ENCODE measurements at places on chromosomes 13 and 19. TPM values are rescaled to one million over a fixed set of nuclear protein-coding genes. Genes with fewer than 3 reads are reported as not detected.

DNA sequence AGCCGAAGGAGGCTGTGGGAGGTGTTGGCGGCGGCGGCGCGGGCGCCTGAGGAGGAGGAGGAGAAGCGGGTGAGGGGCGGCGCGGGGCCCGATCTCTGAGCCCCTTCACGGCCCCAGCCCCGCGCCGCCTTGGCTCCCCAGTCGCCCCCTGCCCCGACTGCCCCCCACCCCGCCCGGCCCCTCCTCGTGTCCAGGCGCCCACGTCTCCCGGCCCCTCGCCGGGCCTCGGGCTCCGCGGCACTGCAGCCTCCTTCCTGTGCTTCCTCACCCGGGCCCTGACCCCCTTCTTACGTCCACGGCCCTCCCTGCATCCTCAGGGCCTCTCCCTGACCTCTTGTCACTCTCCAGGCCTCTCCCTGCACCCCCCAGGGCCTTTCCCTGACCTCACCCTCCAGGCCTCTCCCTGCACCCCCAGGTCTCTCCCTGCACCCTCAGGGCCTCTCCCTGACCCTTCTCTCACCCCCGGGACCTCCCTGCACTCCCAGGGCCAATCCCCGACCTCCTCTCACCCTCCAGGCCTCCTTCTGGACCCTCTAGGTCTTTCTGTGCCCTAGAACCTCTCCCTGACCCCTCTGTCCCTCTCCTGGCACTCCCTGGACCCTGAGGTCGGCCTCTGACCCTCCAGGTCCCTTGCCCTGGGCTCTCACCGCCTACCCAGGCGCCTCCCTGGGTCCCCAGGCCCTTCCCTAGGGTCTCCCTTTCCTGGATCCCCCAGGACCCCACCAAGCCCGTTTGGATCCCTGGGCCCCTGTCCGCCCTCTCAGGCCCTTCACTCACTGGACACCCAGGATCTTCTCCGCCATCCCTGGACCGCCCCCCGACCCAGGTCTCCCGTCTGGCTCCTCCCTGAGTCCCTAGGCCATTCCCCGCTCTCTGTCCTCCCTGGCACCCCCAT is 460 bp downstream of the KMT5C start:
- H3K4me3 ChIP-seq, result peak overlapping the region; percentile 96
- H3K4me1 ChIP-seq, result peaks cover 12% of the 10 kb centered on the region
- H3K27me3 ChIP-seq, result peaks cover 3% of the 10 kb centered on the region
- peaks cover 4% of the 10 kb centered on the region for H3K36me3 ChIP-seq

Gene RPS5
- 1,040 TPM for total RNA-seq

DNA sequence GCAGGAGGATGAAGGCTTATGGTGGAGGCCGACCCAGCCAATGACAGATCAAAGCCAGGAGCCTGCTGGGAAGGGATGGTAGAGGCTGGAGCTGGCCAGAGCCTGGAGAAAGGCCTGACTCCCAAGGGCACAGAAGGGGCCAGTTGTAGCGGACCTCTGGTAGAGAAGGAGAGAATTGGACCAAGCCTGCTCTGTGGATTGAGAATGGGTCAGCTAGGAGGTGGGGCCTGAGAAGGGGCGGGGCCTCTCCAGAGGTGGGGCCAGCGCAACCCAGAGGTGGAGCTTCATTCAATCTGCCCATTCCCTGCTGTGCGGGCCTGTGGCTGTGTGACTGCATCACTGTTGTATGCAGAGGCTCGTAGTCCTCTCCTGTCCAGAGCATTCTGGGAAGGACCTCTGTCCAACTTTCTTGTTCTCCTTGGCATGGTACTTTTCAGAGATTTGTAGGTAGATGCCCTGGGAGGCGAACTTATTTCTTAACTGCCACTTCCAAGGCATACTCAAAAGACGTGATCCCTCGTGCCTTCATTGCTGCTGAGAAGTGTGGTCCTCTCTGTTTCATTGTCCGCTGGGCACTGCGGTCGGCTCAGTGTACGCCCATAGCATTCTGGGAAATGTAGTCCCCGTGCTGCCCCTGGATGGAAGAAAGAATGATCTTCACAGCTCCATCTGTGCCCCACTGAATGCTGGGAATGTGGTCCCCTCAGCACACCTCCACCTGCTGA is 6.7 kb downstream of the GRIN2D start:
- no peak for DNase-seq
- H3K4me1 ChIP-seq, result peaks cover 2% of the 10 kb centered on the region
- peak overlapping the region; percentile 60 for H3K4me3 ChIP-seq
- H3K27me3 ChIP-seq, result peaks cover 37% of the 10 kb centered on the region
- peak overlapping the region; percentile 60 for H3K27ac ChIP-seq

- peaks cover 3% of the 10 kb centered on the region for H3K36me3 ChIP-seq
- peaks cover 36% of the 10 kb centered on the region for H3K4me1 ChIP-seq
- H3K27ac ChIP-seq, result peak overlapping the region; percentile 78
- no peak for DNase-seq
- peak overlapping the region; percentile 65 for H3K4me3 ChIP-seq
- H3K27me3 ChIP-seq, result peaks cover 8% of the 10 kb centered on the region
Observed at GRCh38 chr19:41325947-41326706, 16.2 kb downstream of the CCDC97 start.

Gene FCGBP
- total RNA-seq, result 1.2 TPM

DNA sequence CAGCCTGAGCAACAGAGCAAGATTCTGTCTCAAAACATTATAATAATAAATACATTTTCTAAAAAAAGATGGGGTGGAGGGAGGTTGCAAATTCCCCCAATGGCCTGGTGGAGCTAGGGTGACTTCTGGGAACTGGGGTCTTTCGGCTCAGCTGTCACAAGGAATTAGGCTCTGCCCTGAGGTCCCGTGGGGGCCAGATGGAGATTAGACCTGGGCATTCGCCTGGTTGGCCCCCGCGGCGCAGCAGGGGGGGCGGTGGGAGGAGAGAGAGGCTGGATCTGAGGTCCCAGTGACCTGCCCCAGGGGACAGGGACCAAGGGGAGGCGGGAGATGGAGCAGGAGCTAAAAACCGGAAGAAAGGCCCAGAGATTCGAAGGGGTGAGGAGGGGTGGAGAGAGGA is 14.8 kb downstream of the FUT6 start:
- H3K27me3 ChIP-seq, result peaks cover 2% of the 10 kb centered on the region
- H3K36me3 ChIP-seq, result no peaks in the 10 kb centered on the region

Gene CARM1
- total RNA-seq, result 77.6 TPM

DNA sequence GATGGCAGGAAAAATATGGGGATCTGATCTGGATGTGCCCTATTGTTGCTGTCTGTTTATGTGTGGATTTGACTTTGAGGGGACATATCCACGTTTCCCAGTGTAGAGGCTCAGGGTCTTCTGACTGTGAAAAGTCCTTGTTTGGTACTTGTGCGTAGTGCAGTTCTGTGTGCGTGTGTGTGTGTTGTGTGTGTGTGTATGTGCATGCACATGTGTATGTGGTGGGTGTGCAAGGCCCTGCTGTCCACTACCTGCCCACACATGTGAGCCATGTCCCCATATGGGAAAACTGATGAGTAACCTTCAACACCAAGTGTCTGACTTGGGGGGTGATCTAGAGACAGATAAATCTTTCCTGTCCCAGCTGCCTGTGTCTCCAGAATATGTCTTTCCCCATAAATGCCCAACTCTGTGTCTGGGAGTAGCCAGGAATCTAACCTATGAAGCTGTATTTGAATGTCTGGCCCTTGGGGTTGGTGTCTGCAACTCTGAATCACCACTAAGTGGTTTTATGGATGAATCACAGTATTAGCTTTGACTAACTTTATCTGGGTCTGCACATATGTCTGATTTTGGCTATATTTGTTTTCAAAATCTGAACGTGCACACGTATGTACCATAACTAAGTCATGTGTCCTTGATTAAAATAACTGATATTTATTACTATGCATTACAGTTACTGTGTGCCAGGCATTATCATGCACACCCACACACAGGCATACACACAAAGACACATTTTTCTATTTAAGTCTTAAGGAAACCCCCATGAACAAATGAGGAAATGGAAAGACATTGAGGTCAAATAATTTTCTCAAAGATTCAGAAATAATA is 17.4 kb downstream of the KLK2 start:
- DNase-seq, result no peak
- H3K36me3 ChIP-seq, result no peaks in the 10 kb centered on the region
- H3K4me1 ChIP-seq, result no peaks in the 10 kb centered on the region
- H3K4me3 ChIP-seq, result no peak overlapping the region

Gene FLT3LG
- total RNA-seq, result 1.1 TPM

GRCh38 chr13:112940236-112940635 is 28.8 kb upstream of the MCF2L start:
- H3K27me3 ChIP-seq, result no peaks in the 10 kb centered on the region
- H3K36me3 ChIP-seq, result no peaks in the 10 kb centered on the region
- H3K27ac ChIP-seq, result no peak overlapping the region
- no peak for DNase-seq

GRCh38 chr19:47253467-47253881 is 2.9 kb upstream of the CCDC9 start:
- H3K27me3 ChIP-seq, result no peaks in the 10 kb centered on the region
- H3K27ac ChIP-seq, result peak overlapping the region; percentile 86
- no peak overlapping the region for H3K4me3 ChIP-seq
- H3K4me1 ChIP-seq, result peaks cover 12% of the 10 kb centered on the region
- H3K36me3 ChIP-seq, result peaks cover 6% of the 10 kb centered on the region

GRCh38 chr13:28147495-28147894 is 9.2 kb downstream of the PAN3 start:
- H3K27ac ChIP-seq, result peak overlapping the region; percentile 52
- DNase-seq, result no peak
- no peak overlapping the region for H3K4me3 ChIP-seq
- peaks cover 6% of the 10 kb centered on the region for H3K4me1 ChIP-seq
